ENCODE measurements at places on chromosomes 12 and 14. TPM values are rescaled to one million over a fixed set of nuclear protein-coding genes. Genes with fewer than 3 reads are reported as not detected.

GRCh38 chr14:58783792-58784511 is 146.2 kb downstream of the DACT1 start:
- H3K27me3 ChIP-seq: no peaks in the 10 kb centered on the region
- no peak for DNase-seq
- H3K36me3 ChIP-seq: no peaks in the 10 kb centered on the region
- H3K27ac ChIP-seq: no peak overlapping the region
- H3K4me1 ChIP-seq: peaks cover 19% of the 10 kb centered on the region
- H3K4me3 ChIP-seq: no peak overlapping the region

Gene HOXC11
- not detected for total RNA-seq

DNA sequence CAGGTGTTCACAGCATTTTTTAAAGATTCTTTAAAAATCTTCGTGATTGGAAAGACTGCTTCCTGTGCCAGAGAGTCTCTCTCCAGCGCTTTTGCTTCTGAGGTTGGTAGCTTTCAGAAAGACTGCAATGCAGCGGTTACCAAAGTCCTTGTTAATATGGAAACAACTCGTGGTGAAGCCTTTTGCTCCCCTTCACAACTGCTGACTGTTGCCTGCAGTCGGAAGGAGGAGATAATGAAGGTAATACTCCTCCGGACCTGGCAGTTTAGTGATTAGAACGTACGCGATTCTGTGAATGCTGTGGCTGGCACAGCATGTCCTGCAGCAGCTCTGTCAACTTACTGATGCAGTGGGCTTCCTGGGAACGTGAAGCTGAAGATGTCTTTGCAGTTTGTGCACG is 50.9 kb downstream of the TRAF3 start:
- H3K4me3 ChIP-seq: no peak overlapping the region
- H3K27me3 ChIP-seq: no peaks in the 10 kb centered on the region
- no peaks in the 10 kb centered on the region for H3K36me3 ChIP-seq

- peak; percentile 70 for DNase-seq
- no peaks in the 10 kb centered on the region for H3K27me3 ChIP-seq
- H3K4me1 ChIP-seq: peaks cover 35% of the 10 kb centered on the region
- no peaks in the 10 kb centered on the region for H3K36me3 ChIP-seq
- no peak overlapping the region for H3K4me3 ChIP-seq
These were observed 60.6 kb downstream of the SLC25A47 start for GRCh38 chr14:100383727-100384158.

Gene LRRC43
- 1.1 TPM for total RNA-seq

Data from neural crest cell (in vitro differentiated cells).